Mucosa of gallbladder (tissue), 1 donor: ENCODE measurements at places on chromosomes 1 and 21.

DNA sequence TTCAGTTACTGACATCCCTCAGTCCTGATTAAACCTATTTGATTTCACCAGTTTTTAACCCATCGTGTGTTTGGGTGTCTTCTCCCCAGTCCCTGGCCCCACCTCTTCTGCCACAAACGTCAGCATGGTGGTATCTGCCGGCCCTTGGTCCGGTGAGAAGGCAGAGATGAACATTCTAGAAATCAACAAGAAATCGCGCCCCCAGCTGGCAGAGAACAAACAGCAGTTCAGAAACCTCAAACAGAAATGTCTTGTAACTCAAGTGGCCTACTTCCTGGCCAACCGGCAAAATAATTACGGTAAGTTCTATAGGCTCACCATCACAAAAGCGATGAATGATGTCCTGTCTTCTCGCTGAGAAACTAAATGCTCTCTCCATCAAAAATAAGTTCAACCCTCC is 28.7 kb downstream of the NBPF3 start:
- DNase-seq = no peak

- no peak for DNase-seq
These were observed 6.1 kb downstream of the GAS5 start for GRCh38 chr1:173861731-173862145.

- DNase-seq = no peak
These were observed 21.4 kb downstream of the PRRC2C start for GRCh38 chr1:171506525-171507304.

GRCh38 chr1:29270929-29271521 is 34.7 kb downstream of the PTPRU start:
- DNase-seq = no peak
